Foreskin keratinocyte (primary cell): ENCODE measurements at places on chromosomes 2 and 18. TPM values are rescaled to one million over a fixed set of nuclear protein-coding genes. Genes with fewer than 3 reads are reported as not detected.

Gene RFTN2
- total RNA-seq, result not detected in 2 replicates

Gene SRD5A2
- total RNA-seq, result not detected in 2 replicates

DNA sequence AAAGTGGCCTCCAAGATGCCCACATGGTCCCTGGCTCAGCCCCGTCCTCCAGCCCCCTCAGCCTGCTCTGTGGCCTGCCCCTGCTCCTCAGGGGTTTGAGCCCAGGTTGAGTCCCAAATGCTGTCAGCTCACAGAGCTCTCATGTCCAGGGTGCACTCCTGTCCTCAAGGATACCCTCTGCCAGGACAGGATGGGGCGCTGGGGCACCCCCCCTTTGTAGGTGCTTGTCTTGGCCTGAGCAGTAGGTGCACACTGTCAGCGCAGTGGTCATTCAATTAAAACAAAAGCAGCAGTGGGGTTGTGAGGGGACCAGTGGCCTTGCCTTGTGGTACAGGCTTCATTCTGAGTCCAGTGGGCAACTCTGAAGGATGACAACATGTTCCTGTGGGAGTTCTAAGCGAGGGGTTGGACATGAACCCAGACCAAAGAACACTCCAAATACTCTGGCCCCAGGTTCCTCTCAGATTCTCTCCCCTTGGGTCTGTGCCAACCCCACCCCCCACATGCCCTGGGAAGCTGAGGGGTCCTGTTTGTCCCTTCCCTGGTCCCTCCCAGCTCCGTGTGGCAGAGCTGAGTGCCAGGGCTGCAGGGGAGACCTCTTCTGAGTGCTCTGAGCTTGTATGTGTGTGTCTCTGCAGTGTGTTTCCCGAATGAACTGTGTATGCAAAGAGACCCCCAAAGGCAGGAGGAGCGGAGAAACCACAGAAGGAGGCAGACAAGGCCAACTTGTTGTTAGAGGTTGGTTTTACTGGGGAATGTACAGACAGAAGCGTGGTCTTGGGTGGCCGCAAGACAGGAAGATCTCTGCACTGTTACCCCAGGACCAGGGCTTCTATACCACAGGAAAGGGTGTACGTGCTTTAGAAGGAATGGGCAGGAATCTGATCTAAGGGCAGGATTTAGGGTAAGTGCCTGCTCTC is 155.6 kb upstream of the HS6ST1 start:
- DNase-seq, result no peak

DNA sequence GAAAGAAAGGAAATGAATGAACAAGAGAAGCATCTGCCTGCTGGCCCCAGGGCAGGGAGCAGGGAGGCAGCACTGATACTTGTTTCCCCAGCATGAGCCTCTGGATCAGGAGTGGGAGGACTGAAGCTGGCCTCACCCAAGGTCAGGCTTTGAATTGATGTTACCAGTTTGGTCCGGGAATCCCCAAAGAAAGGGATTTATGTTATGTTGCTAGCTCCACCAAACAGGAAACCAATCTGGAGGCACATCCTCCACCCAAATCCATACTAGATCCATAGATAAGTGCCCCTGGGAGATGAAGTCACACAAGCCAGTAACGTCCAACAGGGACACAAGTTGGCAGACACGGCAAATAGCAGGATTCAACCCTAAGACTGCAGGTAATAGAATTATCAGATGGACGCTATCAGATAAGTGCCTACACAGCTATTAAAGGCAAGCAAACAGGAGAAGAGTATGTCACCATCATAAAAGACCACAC is 85.9 kb downstream of the MTCL1 start:
- DNase-seq, result peak; percentile 31

DNA sequence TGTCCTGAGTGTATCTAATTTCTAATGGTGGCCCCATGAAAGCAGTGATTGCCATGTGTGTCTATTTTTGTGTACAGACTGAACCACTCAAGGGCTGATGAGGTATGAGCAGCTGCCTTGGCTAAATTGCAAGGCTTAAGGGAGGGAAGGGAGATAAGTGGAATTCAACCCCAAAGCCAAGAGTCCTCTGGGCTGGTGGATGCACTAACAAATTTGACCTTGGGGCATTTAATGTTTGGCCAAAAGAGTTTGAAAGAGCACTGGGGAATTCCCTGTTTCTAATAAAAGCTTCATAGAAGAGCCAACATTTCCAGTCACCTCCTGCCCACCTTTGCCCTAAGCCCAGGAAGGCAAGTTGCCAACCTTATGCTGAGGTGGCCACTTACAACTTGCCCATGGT is 172.1 kb downstream of the SETBP1 start:
- no peak for DNase-seq

DNA sequence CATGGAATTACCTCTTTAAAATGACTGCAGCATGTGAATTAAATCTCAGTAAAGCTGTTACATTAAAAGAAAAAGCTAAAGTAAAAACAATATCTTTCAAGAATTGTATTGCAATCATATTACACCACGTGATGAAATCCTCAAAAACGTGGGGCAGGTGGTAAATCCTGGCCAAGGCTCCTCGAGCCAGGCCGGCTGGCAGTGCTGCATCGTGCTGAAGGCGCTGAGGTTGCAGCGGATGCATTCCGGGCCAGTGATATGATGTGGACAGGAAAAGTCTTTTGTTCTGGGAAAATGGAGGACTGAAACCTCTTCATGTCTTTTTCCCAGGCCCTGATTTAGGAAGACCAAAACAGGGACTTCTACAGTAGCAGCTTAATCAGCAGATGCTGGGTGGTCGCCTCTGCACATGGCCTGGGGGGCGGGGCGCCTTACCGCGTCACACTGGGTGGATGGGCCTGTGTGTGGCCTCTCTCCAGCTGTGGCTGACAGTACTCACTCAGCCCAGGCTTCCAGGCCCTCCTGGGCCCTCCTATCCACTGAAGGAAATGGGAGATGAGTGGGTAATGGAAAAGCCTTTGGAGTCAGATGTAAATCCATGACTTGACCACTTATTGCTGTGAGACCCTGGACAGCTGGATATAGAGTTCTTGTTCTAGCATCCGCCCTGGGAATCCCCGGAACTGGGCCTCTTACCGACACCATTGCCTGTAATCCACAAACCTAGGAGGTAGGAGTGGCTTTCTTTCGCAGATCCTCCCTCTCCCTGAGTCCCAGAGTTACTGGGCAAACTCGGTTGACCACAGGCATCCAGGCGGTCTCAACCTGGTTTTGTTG is 45.1 kb downstream of the PROC start:
- DNase-seq, result no peak

- no peak for DNase-seq
Measured at GRCh38 chr18:48680339-48681250, 141.8 kb downstream of the CTIF start.

DNA sequence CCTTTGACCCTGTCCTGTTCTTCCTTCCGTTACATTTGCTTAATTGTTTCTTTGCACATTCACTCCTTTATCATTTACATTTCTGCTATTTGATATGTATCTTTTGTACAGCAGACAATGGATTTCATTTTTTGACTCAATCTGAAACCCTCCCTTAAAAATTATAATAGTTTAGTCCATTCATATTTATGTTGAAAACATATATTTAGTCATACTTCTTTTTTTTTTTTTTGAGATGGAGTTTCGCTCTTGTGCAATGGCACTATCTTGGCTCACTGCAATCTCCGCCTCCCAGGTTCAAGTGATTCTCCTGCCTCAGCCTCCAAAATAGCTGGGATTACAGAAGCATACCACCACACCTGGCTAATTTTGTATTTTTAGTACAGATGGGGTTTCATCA is 95.3 kb upstream of the TGFA start:
- DNase-seq, result no peak

Gene ACADL
- 0.18 TPM in 1 of 2 replicates, not detected in the other for total RNA-seq

Gene CPLX4
- not detected in 2 replicates for total RNA-seq

- DNase-seq, result no peak
Measured at GRCh38 chr2:25690058-25690457, 16.7 kb upstream of the DTNB start.

DNA sequence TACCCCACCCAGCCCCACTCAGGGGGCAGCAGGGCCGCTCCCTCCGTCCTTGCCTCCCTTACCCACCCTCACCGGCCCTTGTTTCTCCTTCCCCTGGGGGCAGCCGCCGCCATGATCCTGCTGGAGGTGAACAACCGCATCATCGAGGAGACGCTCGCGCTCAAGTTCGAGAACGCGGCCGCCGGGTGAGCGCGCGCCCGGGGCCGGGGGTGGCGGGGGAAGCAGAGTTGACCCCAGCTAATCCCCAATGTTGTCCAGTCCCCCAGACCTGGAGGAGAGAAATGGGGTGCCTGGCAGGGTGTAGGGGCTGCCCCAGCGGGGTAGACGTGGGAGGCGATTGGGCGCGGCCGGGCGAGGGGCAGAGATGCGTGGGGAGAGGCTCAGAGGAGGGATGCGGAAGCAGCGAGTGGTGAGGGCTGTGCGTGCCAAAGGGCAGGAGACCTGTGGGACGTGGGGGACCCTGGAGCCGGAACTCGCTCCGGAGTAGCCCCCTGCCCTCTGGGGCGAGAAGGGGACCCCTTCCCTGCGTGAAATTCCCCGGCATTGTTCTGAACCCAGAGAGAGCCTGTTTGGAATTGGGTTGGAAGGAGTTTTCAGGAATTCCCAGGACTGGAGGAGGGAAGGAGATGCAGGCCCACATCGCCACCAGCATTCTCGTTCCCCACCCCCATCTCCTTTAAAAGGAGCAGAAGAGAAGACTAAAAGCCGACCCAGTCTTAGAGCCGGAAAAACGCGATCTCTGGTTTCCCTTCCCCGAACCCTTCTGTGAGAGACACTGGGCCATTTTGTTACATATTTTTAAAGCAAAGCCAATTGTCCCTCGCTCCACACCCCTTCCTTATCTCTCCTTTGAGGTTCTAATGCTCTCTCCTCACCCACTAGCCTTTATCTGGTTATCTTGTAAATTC is 625 bp downstream of the ARPC2 start:
- DNase-seq, result no peak

GRCh38 chr2:181563101-181563692 is 93.7 kb downstream of the CERKL start:
- no peak for DNase-seq

Gene CFAP53
- 0.34 and 0.46 TPM in 2 replicates for total RNA-seq

- DNase-seq, result no peak
Measured at GRCh38 chr2:109222825-109223471, 93.9 kb downstream of the SH3RF3 start.

Gene CFC1
- total RNA-seq, result not detected in 2 replicates

DNA sequence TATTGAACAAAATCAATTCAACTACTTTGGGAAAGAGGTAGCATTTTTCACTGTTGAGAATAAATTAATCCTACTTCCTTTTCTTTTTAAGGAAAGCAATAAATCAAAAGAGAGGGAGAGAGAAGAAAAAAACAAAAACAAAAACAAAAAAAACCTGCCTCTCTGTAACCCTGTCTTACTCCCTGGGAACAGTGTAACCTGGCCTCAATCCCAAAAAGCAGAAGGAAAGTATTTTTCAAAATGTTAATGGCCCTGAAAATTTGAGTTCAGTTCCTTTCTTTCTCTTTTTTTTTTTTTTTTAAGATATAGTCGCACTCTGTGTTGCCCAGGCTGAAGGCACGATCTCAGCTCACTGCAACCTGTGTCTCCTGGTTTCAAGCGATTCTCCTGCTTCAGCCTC is 35.9 kb downstream of the RHOB start:
- no peak for DNase-seq

Gene MC5R
- not detected in 2 replicates for total RNA-seq

Gene ANKRD29
- 5.6 and 7.7 TPM in 2 replicates for total RNA-seq

Gene ITGB6
- 41.2 and 113 TPM in 2 replicates for total RNA-seq

DNA sequence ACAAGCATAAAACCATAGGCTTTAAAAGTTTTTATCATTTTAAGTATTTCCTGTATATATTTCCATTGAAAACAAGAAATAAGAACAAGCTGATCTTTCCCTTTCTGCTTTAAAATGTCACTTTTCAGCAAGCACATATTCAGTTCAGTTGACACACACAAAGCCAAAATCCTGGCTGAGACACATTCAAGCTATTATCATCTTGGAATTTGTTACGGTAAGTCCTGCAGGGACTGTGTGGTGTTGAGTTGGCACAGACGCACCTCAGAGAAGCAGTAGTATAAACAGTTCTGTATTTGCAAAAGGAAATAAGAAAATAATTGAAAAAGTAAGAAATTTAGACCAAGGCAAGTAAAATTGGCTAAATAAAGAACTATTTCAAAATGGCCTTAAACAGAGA is 10.4 kb upstream of the DAW1 start:
- no peak for DNase-seq

Gene CNTNAP5
- total RNA-seq, result not detected in 2 replicates

Gene CHN1
- total RNA-seq, result 0.42 and 0.75 TPM in 2 replicates

Gene LANCL1
- 46.1 and 49.4 TPM in 2 replicates for total RNA-seq

- DNase-seq, result no peak
Measured at GRCh38 chr2:36267194-36267593, 88.4 kb upstream of the CRIM1 start.

- no peak for DNase-seq
Measured at GRCh38 chr2:204583773-204584172, 38.5 kb downstream of the PARD3B start.

- DNase-seq, result no peak
Measured at GRCh38 chr18:21972281-21972680, 197.1 kb upstream of the GATA6 start.

- DNase-seq, result peak; percentile 55
Measured at GRCh38 chr2:180291552-180292421, 284.7 kb upstream of the CWC22 start.

DNA sequence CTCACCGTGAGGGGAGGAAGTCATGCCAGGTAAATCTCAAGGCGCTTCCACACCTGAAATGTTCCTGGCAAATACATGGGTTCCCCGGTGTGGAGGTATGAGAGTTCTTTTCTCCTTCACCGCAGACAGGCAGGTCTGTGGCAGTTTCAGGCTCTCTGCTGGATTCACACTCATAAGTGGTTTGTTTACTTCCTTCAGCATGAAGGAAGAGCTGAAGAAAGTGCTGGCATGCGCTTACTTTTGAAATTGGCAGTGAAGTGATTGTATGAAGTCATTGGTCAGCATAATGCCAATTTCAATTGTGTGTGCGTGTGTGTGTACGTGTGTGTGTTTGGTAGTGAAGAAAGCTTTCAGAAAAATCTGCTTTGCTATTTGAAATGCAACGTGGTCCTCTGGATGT is 43.4 kb downstream of the RNF144A start:
- DNase-seq, result peak; percentile 2

Gene UGT1A8
- not detected in 2 replicates for total RNA-seq

Gene GNAL
- 1.3 and 4.4 TPM in 2 replicates for total RNA-seq

- no peak for DNase-seq
Measured at GRCh38 chr2:109173311-109174171, 44.5 kb downstream of the SH3RF3 start.

- peak; percentile 34 for DNase-seq
Measured at GRCh38 chr2:165635532-165635931, 158.5 kb downstream of the GALNT3 start.

Gene DSG1
- 0.32 and 0.37 TPM in 2 replicates for total RNA-seq

Gene IL1F10
- not detected in 2 replicates for total RNA-seq

- peak; percentile 60 for DNase-seq
Measured at GRCh38 chr2:174059884-174060244, 94.7 kb upstream of the SP3 start.

Gene PFN4
- 0.37 and 0.56 TPM in 2 replicates for total RNA-seq

GRCh38 chr2:9941996-9942390 is 9.5 kb upstream of the GRHL1 start:
- DNase-seq, result no peak

DNA sequence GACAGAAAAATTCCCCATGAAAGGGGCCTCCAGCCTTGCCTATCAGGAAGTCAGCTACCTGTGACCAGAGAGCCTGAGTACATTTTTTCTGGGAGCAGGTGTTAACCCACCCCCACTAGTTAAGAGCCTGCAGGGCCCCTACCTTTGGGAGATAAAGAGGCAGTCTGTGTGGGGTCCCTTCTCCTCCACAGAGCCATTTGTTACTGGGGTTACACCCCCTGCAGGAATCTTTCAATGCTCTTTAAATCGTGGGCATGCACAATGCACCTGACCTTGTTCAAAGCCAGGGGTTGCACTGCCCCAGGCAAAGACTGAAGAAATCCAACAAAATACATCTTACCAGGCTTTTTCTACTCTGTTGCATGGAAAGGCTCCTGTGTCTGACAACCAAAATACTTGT is 15.7 kb upstream of the LYPD6 start:
- DNase-seq, result no peak
